ENCODE measurements at places on chromosomes 2 and 18.

GRCh38 chr2:151264157-151264825 is 2.6 kb upstream of the RBM43 start:
- no peak for DNase-seq

GRCh38 chr2:216306868-216307267 is 65.4 kb downstream of the MARCHF4 start:
- no peak for DNase-seq

GRCh38 chr2:96085541-96086355 is 30.6 kb downstream of the ADRA2B start:
- DNase-seq, result no peak

- DNase-seq, result no peak
Measured at GRCh38 chr2:176121190-176122051, 1.1 kb upstream of the HOXD9 start.

DNA sequence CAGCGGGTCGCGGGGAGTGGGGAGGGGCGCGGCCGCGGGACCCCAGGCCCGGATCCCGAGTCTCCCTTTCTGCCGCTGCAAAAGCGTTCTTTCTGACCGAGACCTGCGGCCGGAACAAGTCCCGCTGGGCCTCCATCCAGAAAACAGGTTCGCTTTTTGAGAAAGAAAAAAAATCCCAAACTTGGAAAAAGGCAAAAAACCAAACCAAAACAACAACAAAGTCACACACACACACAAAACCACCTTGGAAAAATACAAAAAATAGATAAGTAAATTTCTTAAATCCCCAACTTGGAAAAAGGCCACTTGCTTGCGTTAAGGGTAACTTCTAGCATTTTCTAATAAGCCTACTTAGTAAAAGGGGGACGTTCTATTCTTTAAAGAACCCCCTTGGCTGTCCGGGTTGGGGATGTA is 250 bp upstream of the CHST10 start:
- DNase-seq, result no peak

DNA sequence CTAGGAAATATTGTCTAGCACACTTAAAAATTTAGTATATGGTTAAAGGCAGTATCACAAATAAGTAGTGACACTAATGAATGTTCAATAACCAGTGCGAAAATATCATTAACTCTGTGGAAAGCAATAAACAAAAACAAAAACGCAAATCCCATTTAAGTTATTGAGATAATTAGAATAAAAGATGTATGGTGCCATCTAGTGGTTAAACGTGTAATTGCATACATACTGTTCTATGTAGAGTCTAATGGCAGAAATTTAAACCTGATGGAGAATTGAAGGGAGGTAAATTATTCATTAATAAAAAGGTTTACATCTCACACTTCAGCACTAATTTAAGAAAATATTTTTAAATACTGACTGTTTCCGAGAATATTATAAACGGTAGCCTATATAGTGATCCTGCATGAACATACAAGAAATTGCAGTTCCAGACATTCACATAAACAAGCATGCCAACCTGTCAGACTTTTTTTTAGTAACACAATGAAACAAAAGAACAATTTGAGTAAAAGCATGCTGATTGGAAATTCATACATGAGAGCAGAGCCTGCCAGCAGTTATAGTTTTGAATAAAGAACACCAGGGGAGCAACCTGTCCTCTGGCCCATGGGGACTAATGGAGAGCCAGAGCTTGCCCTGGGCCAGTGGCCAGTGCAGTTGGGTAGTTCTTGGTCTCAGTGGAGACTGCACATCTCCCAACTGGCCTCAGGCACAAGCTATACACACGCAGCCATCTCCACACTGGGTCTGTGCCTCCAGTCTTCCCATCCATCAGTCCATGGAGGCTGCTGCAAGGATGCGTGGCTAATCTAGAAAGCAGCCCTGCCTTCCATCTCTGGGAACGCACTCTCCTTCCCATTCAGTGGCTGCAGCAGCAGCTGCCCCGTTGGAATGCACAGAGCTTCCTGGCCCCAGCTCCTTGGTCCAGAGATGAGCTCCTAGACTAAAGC is 28.0 kb downstream of the GCG start:
- no peak for DNase-seq

- no peak for DNase-seq
Measured at GRCh38 chr2:229178117-229178516, 93.0 kb downstream of the PID1 start.

- no peak for DNase-seq
Measured at GRCh38 chr2:175575346-175576258, 394.1 kb upstream of the ATP5MC3 start.

DNA sequence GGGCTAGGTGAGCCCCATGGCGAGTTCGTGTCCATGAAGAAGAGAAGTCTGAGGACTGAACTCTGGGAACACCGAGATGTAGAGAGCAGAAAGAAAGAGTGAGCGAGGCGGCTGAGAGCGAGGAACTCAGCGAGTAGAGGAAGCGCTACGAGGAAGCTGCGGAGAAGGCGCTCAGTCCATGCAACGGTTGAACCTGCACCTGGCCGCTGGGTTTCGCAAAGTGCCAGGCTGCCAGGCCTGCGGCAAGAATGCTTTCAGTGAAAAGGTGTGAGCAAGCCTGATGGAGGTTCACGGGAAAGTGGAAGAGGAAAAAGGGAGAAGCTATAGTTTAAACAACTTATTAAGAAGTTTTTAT is 251.0 kb upstream of the TMEM200C start:
- DNase-seq, result no peak

DNA sequence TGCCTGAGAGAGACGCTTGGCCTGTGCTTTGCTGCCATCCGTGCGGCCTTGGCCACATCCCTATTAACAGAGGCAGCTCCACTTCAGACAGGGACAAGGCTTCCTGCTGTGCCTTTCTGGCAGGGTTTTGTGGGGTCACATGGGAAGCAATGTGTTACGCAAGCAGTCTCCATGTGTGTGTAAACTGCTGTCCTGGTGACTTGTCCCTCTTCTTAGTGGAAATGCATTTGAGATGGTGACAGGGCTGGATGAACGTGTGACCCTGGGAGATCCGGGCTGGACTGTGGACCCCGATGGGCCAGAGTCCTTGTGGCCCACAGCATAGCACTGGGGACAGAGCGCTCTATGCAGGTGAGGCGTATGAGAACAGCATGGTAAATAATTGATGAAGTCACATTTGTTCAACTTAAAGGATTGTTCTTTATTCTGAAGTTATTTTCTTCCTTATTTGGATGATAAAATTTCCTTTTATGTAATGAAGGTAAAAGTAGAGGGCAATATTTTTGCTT is 23.2 kb downstream of the ASB1 start:
- DNase-seq, result no peak

DNA sequence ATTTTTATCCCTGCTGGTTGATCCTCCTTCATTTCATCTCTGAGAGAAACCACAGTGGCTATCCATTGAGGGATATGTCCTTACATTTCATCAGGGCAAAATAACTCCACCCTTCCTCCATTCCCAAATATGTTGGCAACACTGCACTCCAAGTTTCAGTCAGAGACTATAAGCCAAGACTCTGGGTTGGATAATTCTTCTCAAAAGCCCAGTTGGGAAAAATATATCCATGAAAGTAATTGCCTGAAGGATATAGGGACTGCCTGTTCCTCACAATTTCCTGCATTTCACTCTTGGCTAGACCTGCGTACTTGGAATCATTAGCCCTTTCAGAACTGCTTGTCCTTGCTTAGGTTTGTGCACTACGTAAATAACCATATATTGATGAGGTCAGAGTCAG is 27.9 kb upstream of the EPB41L3 start:
- DNase-seq, result no peak

DNA sequence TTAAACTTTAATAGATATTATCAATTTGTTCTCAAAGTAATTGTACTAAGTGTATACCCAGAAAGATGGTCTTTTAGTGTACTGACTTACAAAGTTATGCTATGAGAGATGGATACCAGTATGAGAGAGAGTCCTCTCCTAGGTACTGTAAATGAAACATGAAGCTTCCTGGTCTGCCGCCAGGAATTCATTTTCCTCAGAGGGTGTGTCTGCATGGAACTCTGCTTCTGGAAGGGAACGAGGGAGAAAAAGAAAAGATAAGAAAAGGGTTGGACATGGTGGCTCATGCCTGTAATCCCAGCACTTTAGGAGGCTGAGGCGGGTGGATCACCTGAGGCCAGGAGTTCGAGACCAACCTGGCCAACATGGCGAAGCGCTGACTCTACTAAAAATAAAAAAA is 2.2 kb upstream of the SSB start:
- DNase-seq, result no peak

DNA sequence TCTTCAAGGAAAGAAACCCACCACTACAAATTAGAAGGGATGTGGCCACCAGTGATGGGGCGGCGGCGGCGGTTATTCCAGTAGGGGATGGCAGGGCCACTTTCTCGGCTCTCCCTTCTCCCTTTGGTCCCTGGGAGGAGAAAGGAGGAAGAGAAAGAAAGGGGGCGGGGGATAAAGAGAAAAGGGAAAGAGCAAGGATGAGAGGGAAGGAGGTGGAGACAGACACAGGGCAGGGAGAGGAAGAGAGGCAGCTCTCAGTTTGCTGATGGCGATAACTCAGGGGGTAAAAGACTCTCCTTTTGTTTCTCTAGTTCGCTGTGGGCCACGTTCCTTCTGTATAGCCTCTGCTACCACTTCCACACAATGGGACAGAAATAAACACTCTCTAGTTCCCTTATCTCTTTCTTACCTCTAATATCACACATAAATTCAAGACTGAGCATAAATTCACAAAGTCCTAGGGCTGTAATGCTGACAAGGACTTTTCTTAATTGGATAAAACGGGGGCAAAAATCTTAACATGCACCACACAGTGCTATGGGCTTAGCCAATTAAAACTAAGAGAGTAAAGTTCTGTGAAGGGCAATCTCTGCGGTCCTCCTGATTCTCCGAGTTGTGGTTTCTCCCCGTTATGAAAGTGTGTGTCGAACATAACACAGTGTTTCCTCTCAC is 14.6 kb downstream of the SFT2D3 start:
- no peak for DNase-seq

DNA sequence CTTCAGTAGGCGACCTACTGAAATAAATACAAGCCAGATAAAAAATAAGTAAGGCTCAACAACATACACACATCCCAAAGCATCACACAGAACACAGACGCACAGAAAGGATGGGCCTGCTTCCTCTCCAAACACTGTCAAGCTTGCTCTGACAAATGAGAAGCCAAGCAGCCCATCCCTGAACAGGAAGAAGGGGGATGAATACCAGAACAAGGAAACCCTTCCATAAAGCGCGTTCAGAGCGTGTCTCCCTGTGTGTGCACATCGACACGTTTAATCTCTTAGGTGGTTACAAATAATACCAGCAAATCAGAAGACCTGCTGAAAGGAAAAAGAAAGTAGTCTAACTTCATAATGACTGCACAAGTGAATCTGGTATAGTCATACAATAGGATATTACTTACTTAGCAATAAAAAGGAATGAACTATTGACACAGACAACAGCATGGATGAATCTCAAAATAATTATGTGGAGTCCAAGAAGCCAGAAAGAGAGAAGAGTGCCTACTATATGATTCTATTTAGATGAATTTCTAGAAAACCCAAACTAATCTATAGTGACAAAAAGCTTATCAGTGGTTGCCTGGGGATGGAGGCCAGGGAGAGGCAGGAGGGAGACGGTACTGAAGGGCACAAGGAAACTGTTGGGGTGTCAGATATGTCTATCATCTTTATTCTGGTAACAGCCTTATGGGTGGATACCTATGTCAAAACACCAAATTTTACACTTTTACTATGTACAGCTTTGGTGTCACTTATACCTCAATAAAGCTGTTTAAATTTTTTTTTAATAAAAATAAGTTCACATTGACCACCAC is 26.8 kb downstream of the MBOAT2 start:
- DNase-seq, result no peak

- no peak for DNase-seq
Measured at GRCh38 chr2:148987286-148987685, 51.2 kb upstream of the LYPD6B start.

GRCh38 chr2:109129356-109129920 is 433 bp downstream of the SH3RF3 start:
- DNase-seq, result no peak

DNA sequence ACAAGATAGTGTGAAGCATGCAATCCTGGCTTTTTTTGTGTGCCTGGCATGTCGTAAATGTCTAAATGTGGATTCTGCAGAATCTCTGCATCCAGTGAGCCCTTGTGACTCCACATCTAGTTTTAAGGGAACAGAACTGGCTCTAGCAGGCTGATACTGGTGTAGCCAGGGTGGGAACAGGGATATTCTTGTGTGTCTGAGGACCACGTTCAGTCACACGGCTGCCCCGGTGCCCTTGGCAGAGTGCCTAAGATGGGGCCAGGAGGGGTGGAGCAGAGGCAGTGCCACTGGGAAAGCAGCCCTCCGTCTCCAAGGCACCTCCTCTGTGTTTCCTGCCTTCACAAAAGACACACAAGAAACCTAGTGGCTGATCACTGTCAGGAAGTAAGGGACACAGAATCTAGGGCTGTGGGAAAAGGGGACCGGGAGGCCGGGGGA is 91.5 kb upstream of the PARD3B start:
- DNase-seq, result no peak

DNA sequence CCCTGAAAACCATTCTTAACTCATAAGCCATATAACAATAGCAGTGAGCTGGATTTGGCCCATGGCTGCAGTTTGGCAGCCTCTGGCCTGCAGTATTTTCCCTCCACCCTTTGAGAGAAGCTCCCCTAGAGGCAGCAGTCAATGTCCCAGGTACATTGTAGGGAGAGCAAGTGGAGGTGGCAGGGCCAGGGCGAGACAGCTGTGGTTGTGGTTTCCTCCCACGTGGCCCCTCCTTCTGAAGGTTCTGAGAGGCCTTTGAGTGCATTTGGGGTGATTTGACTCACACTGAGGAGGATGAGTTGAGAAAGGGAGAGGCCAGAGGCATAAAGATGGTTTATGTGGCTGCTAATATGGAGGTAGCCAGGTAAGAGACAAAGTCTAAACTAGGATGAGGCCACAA is 45.5 kb upstream of the LDAH start:
- DNase-seq, result no peak

- DNase-seq, result no peak
Measured at GRCh38 chr18:61203151-61203550, 130.1 kb upstream of the CDH20 start.

DNA sequence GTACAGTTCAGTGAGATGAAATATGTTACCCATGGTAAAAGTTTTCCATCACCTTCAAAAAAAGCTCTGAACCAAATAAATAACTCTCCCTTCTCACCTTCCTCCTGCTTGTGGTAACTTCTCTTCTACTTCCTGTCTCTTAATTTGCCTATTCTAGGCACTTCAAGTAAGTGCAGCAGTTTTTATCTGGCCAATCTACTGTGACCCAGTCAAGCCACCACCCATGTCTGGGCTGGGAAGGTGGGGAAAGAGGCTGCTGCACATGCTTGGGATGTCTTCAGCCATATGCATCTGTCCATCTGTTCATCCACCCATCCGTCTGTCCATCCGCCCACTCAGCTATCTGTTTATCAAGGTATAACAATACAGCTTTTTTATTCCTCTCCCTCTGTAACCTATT is 31.6 kb downstream of the ZNF532 start:
- DNase-seq, result no peak

DNA sequence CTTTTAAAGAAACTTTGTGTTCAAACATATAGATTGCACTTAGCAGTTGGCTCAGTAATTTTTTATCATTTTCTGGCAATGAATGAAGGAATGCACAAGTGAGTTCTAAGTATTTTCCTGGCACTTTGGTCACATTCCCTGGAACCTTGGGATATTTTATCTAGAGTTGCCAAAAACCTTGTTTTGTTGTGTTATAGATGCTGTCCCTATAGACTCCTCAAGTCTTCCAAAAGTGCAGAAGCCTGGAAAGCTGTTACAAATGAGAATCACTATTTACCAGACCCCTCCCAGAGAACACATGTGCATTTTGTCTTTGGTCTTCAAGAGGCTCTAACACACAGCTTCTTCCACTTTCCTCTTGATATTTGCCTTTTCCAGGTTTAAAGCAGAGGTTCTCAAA is 108.3 kb downstream of the RND3 start:
- DNase-seq, result no peak

All from cortex of kidney (tissue), 1 donor.